ENCODE measurements at places on chromosomes 5 and 9.
A peak's percentile ranks its signal among the peaks of the same experiment; 100 is the strongest.

DNA sequence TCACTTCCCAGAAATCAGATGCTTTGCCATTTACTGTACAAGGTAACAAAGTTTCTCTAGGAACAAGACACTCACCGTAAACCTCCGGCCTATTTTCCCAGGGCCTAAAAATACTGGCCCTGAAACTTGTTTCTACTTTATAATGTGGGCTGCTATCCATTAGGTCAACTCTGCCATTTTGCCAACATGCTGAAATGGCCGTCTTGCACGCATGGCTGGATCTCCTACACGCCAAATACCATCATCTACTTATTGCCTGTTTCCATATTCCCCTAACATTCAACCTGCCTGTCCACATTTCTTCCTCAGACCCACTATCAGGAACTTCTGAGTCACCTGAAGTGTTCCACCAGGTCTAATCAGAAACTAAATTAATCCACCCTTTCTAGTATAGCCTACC lies 4.7 kb downstream of the TBCA start:
- H3K27me3 ChIP-seq: no peaks in the 10 kb centered on the region
- H3K36me3 ChIP-seq: peaks cover 30% of the 10 kb centered on the region
- peak overlapping the region; percentile 46 for H3K4me3 ChIP-seq
- H3K27ac ChIP-seq: peak overlapping the region; percentile 2
- DNase-seq: no peak
- peaks cover 31% of the 10 kb centered on the region for H3K4me1 ChIP-seq

GRCh38 chr9:14379280-14379679 lies 65.3 kb upstream of the NFIB start:
- H3K4me3 ChIP-seq: no peak overlapping the region
- H3K4me1 ChIP-seq: no peaks in the 10 kb centered on the region
- no peak overlapping the region for H3K27ac ChIP-seq

DNA sequence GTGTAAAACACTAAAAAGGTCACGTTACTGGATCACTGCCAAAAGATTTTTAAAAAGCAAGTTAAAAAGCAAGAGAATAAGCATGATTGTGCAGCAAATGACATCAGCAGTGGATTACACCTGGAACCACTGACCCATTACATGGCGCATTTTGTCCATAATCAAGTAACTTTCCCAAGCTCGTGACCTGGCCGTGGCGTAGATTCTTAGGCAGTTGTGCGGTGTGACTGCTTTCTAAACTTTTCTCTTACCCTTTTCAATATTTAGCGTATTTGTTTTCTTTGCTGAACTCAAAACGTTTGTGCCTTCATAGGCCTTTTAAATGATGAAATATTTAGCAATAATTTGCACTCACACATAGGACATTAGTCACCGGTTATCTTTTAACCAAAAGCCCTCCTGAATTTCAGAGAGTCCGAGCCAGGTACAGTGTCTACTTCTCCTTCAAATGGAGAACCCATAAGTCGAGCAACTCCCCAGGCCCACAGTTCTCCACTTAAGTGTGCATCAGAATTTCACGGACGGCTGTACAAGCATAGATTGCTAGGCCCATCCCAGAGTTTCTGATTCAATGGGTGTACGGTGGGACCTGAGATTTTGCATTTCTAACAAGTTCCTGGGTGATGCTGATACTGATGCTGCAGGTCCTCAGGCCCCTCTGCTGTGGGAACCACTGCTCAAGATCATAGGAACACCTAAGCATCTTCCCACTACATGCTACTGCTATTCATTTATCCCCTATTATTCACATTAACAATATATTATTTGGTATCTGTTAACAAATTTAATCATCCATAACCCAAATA lies 144.4 kb downstream of the GLIS3 start:
- no peaks in the 10 kb centered on the region for H3K36me3 ChIP-seq
- DNase-seq: no peak
- no peak overlapping the region for H3K4me3 ChIP-seq
- H3K4me1 ChIP-seq: no peaks in the 10 kb centered on the region
- H3K27me3 ChIP-seq: no peaks in the 10 kb centered on the region
- no peak overlapping the region for H3K27ac ChIP-seq

DNA sequence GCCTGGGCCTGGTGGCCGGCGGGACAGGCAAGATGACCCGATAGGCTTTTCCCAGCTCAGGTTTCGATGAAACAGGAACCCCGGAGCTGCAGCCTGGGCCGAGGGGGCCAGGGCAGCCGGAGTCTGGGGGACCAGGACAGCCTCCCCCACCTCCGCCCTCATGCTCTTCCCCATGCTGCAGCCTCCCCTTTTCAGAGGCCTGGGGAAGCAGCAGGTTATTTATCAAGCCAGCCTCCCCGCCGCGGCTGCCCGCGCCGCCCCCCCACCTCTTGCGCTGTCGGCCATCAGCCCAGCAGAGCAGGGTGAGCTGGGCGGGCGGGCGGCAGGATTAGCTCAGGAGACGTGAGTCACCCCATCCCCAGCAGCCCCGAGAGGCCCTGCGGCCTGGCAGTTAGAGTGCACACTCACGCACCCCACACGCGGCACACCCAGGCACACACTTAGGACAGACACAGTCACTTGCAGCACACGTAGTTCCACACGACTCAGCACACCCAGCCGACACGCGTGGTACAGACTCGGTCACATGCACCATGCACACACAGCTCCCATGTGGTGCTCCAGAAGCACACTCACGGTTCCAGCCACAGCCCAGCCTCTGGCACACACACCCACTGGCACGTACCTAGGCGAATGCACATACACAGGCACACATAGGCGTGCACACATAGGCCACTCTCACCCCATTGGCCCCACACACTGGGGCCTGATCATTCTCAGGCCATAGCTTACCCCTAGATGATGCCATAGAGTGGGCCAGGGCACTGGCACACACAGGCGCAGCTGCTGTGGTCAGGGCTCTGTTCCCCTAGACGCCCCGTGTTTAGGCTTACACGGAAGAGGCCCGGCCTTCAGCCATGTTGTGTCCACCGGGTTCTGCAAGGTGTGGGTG lies 13.0 kb downstream of the CXXC5 start:
- H3K27me3 ChIP-seq: no peaks in the 10 kb centered on the region
- H3K4me3 ChIP-seq: no peak overlapping the region
- H3K27ac ChIP-seq: no peak overlapping the region
- DNase-seq: no peak

- H3K4me3 ChIP-seq: no peak overlapping the region
- peaks cover 42% of the 10 kb centered on the region for H3K4me1 ChIP-seq
- H3K36me3 ChIP-seq: peaks cover 14% of the 10 kb centered on the region
These were observed 76.3 kb upstream of the TNFSF8 start for GRCh38 chr9:115006660-115007059.

DNA sequence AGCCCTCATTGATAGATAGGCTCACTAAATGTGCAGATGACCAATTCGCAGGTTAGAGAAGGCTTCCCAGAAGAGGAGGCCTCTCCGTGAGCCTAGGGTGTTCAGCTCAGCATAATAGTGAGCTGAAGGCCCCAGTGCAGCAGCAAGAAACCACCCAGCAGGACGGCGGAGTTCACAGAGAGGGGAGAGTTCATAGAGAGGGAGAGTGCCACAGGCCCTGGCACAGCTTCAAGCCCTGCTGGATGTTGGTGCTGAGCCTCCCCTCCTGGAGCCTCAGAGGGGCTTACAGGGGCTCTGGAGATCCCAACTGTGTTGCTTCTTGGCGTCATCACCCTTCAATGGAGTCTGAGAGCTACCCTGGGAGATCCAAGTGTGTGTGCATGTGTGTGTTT lies 2.1 kb downstream of the SLC22A5 start:
- no peak overlapping the region for H3K27ac ChIP-seq
- no peaks in the 10 kb centered on the region for H3K27me3 ChIP-seq
- DNase-seq: no peak
- peaks cover 17% of the 10 kb centered on the region for H3K4me1 ChIP-seq
- no peaks in the 10 kb centered on the region for H3K36me3 ChIP-seq

DNA sequence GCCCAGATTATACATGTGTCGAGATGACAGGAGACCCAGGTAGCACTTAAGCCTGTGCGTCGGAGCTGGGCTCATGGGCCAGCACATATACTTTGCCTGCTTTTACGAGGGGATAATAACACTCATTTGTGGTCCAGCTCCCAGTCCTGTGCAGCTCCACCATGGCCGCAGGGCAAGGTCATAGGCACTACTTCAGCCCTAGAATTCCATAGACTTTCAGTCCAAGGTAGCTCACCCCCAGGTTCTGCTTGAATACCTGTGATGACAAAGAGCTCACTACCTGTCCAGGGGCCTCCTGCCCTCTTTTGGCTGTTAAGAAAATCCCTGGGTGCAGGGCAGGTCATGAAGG lies 1.7 kb downstream of the CORO2A start:
- no peak overlapping the region for H3K27ac ChIP-seq
- peaks cover 15% of the 10 kb centered on the region for H3K4me1 ChIP-seq
- peaks cover 4% of the 10 kb centered on the region for H3K27me3 ChIP-seq

GRCh38 chr5:40447438-40447837 lies 232.3 kb upstream of the PTGER4 start:
- H3K36me3 ChIP-seq: peaks cover 57% of the 10 kb centered on the region
- H3K27ac ChIP-seq: no peak overlapping the region
- no peak overlapping the region for H3K4me3 ChIP-seq
- no peak for DNase-seq
- no peaks in the 10 kb centered on the region for H3K27me3 ChIP-seq

DNA sequence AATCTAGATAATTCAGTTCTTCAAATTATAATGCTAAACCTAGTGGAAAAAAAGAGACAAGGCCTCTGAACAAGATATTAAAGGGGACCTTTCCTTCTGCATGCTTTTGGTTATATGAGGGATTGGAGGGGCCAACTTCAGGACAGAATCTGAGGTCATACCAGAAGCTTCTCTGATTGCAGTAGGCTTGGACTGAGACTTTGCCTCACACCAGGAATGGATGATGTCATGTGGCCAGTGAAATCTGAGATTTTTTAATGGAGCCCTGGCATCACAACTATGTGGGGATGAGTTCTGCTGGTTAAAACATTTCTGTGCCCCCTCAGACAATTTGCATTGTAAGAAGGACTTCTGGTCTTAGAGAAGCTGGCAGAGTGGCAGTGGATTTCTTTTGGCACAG lies 88.6 kb downstream of the ANGPTL2 start:
- H3K36me3 ChIP-seq: no peaks in the 10 kb centered on the region
- H3K27ac ChIP-seq: no peak overlapping the region
- H3K27me3 ChIP-seq: peaks cover 2% of the 10 kb centered on the region
- no peaks in the 10 kb centered on the region for H3K4me1 ChIP-seq

- H3K36me3 ChIP-seq: peaks cover 13% of the 10 kb centered on the region
- no peak overlapping the region for H3K4me3 ChIP-seq
- no peaks in the 10 kb centered on the region for H3K27me3 ChIP-seq
- H3K27ac ChIP-seq: no peak overlapping the region
- peaks cover 2% of the 10 kb centered on the region for H3K4me1 ChIP-seq
- no peak for DNase-seq
These were observed 36.1 kb upstream of the PHF2 start for GRCh38 chr9:93540305-93540704.

- H3K27me3 ChIP-seq: no peaks in the 10 kb centered on the region
- no peak overlapping the region for H3K4me3 ChIP-seq
- H3K4me1 ChIP-seq: peaks cover 4% of the 10 kb centered on the region
- no peak for DNase-seq
- H3K27ac ChIP-seq: no peak overlapping the region
These were observed 88.5 kb downstream of the PBX3 start for GRCh38 chr9:125835655-125836054.

DNA sequence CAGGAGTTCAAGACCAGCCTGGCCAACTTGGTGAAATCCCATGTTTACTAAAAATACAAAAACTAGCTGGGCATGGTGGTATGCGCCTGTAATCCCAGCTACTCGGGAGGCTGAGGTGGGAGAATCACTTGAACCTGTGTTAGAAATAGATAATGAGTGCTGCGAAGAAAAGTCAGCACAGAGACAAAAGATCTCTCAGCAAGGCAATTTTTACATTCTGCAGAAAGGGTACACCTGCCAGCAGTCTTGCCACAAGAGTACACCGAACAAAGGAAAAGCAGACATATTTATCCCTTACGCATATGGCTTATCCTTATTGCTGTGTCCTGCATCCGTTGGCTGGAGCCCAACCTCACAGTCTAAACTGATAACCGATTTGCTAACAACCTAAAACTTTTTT lies 16.2 kb upstream of the GPBP1 start:
- DNase-seq: no peak
- H3K27ac ChIP-seq: no peak overlapping the region
- no peaks in the 10 kb centered on the region for H3K27me3 ChIP-seq

- H3K27me3 ChIP-seq: no peaks in the 10 kb centered on the region
- no peak overlapping the region for H3K4me3 ChIP-seq
- peaks cover 9% of the 10 kb centered on the region for H3K36me3 ChIP-seq
- H3K27ac ChIP-seq: no peak overlapping the region
- no peak for DNase-seq
These were observed 48.3 kb downstream of the ATPSCKMT start for GRCh38 chr5:10201223-10201868.

DNA sequence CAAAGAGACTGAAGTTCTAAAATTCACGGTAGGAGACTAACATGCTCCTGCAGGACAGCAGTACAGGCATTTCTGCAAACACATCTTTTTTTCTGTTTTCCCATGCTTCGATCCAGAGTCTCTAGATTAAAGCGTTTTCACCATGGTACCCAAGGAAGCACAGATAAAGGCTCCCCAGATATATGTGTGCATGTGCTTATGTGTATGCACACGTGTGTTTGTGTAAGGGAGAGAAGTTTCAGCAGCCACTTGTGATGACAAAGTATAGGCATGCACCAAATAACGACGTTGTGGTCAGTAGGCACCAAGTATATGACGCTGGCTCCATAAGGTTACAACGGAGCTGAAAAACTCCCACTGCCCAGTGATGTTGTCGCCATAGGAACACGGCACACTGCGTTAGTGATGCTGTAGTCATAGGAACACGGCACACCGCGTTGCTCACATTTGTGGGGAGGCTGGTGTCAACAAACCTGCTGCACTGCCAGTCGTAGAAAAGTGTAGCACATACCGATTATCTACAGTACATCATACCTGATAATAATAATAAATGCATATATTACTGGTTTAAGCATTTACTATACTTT lies 21.7 kb downstream of the MED10 start:
- no peak for DNase-seq
- no peak overlapping the region for H3K4me3 ChIP-seq
- H3K36me3 ChIP-seq: peaks cover 7% of the 10 kb centered on the region
- H3K4me1 ChIP-seq: peaks cover 20% of the 10 kb centered on the region

DNA sequence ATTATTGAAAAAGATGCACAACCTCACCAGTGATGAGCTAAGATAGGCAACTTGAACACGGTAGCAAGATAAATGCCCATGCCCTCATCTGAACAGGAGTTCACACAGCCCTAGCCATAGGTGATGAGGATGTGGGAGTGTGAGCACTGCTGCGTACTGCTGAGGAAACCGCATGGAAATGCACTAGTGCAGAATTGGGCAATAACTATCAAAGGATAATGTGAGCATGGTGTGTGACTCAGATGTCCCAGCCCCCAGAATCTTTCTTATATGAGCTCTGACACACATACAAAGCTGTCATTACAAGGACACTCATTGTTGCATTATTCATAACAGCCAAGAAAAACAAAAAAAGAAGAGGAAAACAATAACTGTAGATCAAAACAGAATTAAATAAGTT lies 521.2 kb downstream of the IRX1 start:
- no peaks in the 10 kb centered on the region for H3K4me1 ChIP-seq
- no peak overlapping the region for H3K27ac ChIP-seq
- no peaks in the 10 kb centered on the region for H3K36me3 ChIP-seq
- no peak for DNase-seq
- peaks cover 2% of the 10 kb centered on the region for H3K27me3 ChIP-seq

GRCh38 chr9:82606492-82607382 lies 456.2 kb downstream of the RASEF start:
- H3K4me1 ChIP-seq: no peaks in the 10 kb centered on the region
- no peaks in the 10 kb centered on the region for H3K27me3 ChIP-seq
- DNase-seq: no peak
- no peaks in the 10 kb centered on the region for H3K36me3 ChIP-seq
- H3K4me3 ChIP-seq: no peak overlapping the region
- H3K27ac ChIP-seq: no peak overlapping the region
